ENCODE measurements at places on chromosomes 2 and 18.

DNA sequence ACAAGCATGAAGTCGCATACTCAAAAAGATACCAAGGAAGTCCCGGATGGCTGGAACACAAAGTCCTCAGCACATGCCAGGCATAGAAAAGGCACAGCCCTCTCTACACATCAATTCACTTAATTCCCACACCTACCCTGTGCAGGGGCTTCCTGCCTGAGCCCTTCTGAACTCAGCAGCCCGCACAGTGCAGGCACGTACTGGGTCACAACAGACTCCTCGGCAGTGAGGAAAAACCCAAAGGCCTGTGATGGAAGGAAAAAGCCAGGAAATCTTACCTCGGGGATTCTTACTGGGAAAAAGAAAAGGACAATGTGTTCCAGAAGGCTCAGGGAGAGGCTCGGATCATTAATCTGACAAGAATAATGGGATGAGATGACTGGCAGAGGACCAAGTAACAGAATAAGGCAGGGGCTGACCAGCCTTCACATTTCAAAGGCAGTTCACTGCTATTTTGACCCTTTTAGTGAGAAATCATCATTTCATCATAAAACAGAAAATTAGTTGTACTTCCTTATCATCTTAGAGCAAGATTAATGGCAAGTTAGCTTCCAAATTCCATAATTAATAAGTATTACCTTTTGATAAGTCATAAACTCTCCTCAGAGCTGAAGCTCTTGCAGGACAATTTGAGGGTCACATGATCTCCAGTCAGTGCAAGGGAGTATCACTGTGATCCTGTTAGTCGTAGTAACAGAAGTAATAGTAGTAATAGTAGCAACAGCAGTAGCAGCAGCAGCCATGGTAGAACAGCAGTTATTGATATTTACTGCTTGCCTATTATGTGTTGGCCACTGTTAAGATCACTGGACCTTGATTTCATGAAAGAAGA is 87.4 kb downstream of the STK39 start:
- no peak for DNase-seq

DNA sequence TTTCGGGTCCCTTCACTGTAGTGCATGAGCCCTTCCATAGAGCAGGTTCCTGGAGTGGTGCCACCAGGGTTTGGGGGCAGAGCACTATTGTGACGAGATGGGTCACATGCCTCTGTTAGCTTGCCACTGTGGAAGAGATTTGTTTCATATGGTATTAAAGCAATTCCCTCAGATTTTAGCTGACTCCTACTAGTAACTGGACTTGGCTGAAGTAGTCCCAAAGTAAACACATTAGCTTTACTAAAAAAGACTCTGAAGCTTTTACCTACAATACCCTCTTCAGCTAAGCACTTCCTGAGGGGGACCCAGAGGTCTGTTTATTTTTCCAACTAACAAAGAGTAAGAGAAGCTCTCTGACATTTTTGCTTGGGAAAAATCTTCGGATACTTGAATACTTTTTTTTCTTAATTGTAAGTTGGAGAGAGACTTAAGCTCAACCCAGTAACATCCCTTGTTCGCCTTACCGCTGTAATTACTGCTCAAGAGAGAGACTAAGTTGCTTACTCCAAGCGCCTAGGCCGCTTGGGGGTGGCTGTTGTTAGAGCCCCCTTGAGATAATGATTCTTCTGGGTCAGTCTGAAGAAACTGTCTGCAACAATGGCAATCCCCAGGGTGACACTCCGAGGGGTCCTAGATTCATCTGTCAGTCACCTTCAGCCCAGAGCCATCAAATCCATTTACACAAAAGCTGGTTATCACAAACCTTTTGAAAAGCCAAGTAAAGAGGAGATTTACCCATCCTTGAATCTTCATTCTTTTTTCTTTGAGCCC is 177.4 kb downstream of the FIGN start:
- DNase-seq: no peak

GRCh38 chr2:220590476-220590875 is 963.0 kb downstream of the SLC4A3 start:
- no peak for DNase-seq

DNA sequence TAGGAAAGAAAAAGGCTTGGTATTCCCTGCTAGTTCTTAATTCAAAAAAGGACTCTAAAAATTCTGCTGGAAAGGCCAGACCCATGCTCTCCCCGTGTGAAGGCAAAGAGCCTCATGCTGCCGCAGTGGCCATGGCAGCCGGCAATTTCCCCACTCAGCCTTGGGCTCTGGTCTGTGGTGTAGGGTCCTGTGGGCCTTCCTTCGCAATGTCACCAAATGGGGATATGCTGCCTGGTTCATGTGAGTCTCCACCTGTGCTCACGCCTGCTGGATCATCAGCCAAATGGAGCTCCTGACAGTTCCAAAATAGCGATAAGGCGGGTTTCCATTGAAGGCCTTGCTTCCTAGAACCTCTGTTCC is 282.8 kb upstream of the ATP5MC3 start:
- DNase-seq: no peak

GRCh38 chr2:165219481-165219880 is 15.6 kb upstream of the SCN3A start:
- DNase-seq: no peak

- DNase-seq: no peak
These were observed 87.8 kb upstream of the SLC66A3 start for GRCh38 chr2:11067221-11068078.

GRCh38 chr18:4587204-4587603 is 132.1 kb upstream of the DLGAP1 start:
- DNase-seq: no peak

DNA sequence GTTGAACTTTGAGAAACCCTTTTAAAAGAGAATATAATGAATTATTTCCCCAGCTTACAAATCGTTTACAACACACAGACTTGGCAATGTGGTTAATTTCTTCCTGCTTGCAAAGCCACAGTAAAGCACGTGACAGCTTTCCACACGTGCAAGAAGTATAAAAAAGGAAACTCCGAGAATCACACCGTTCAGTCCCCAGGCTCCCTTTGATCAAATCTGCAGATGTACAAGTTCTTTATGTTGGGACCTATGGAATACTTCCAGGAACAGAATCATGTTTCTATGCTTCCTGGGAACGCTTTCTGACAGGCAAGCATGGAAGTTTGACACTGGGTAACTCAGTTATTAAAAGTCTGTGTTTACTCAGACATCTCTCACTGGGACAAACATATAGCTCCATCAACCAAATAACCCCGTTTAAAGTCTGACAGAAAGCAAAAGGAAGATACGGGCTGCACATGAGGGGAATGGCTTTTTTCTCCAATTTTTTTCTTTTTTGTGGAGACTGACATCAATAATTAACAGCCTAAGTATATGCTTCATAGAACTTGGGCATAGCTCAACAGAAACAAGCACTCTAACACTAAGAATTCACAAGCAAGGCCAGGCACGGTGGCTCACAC is 134.8 kb downstream of the EIPR1 start:
- no peak for DNase-seq

GRCh38 chr2:126527836-126528490 is 128.0 kb upstream of the GYPC start:
- peak; percentile 66 for DNase-seq

- no peak for DNase-seq
These were observed 231.7 kb downstream of the ARL6IP6 start for GRCh38 chr2:152950126-152950525.

- DNase-seq: no peak
These were observed 4.0 kb upstream of the INPP1 start for GRCh38 chr2:190339394-190339793.

- no peak for DNase-seq
These were observed 98.3 kb downstream of the KLF7 start for GRCh38 chr2:207067473-207067872.

DNA sequence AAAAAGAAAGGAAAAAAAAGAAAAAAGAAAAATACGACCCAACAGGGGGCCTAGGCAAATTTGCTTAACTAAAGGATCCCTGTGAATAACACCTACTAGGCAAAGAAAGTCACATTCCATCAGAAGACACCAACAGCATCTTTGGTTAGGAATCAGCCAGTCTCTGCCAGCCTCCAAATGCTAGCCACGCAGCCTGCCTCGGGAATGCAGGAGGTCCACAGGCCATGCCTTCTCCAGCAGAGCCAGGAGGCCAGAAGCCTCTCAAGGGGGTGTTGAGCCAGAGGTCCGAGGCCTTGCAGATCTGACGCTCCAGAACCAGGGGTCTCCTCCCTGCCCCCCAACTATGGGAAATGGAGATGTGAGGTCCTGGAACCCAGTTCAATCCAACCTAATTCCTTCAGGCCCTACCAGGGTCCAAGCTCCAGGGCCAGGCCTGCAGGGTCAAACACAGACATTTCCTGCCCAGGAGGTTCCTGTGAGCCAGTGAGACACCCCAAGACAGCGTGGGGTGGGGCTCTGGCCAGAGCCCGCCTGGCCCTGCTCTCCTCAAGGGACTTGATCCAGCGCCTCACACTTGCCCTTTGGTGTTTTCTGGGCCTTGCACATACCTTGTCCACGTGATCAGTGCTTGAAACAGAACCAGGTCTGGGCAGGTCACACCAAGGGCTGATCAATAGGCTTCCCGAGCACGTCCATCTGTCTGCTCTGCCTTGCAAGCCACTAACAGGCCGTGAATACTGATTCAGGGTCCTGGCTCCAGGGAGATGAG is 289.6 kb upstream of the ID2 start:
- no peak for DNase-seq

GRCh38 chr2:71064754-71065621 is 3.5 kb upstream of the NAGK start:
- DNase-seq: no peak

GRCh38 chr2:174967691-174968260 is 37.4 kb downstream of the CHN1 start:
- DNase-seq: no peak

DNA sequence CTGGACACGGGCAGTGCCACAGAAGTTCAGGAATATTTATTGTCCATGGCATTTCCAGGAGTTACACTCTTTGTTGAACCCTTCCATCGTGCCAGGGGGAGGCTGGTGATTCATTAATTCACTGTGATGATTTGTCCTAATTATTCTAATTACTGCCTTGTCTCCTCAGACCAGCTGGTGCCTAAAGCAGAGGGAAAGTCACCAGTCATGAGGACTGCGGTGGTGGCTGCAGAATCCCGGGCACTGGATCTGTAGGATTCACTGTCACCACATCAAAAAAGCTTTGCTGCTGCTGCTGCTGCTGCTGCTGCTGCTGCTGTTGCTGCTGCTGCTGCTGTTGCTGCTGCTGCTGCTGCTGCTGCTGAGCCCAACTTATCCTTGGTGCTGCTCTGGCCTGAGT is 908.2 kb downstream of the TSN start:
- no peak for DNase-seq

GRCh38 chr2:68263632-68264031 is 11.3 kb upstream of the PPP3R1 start:
- DNase-seq: no peak

DNA sequence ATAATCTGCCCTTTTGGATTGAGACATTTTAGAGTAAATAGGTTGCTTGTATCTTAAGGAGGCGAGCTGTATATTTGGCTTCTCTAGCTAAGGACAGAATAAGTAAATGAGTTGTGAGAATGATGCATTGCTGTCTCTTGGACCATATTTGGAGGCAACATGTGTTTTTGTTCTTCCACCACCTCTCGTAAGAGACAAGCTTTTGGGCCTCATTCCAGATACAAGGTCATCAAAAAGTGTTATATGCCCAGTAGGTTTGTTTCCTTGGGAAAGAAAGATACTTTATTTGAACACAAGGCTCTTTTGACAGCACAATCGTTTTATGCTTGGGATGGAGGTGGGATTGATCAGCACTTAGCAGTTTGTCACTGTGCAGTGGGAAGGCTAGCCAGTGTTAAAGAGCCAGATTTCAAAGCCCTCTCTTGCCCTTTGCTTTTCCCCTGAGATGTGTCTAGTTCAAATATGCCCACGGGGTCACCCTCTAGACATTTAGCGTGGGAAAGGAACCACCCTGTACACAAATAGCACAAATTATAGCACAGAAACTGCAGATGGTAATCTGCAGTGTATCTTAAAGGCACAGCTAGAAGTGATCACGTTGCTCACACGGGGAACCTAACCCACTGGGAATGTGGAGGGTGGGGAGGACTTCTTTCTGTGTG is 131.3 kb downstream of the MAP4K4 start:
- DNase-seq: no peak

DNA sequence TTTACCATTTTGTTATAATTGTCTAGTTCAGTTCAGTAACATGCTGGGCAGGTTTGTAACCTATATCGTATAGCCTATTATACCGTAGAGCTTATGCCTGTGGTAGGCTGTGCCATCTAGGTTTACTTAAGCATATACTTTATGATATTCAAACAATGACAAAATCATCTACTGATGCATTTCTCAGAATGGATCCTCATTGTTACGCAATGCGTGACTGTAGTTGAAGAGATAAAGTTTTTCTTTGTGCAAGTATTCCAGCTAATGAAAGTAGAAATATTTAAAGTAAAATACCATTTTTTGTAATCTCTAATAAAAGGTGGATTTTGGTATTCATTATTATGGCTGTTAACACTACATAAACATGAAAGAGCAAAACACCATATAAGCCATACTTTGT is 100.2 kb downstream of the LRRTM4 start:
- DNase-seq: no peak

- DNase-seq: no peak
These were observed 529.2 kb upstream of the ID2 start for GRCh38 chr2:8152392-8153257.

DNA sequence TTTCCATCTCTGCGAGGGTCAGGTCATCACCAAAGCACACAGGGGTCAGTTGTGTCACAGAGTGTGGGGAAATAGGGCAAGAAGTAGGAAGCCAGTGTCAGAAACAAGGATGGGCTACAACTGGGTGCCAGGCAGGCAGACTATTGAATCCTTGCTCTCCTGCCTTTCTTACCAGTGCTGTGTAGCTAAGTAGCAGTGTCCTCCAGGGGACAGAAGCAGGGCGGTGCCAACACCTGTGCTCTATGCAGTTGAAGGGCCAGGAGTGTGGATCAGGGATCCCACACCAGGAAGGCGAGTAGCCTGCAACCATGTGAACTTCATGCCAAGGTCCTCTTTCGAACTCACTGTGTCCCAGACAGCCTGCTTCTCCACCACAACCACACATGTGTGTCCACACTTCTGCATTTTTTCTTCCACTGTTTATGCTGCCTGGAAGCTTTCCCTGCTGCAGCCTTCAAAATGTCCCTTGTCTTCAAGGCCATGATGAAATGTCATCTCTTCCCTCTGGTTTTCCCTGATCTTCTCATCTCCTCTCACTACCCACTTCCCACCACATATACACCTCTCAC is 25.4 kb upstream of the REG3G start:
- no peak for DNase-seq

DNA sequence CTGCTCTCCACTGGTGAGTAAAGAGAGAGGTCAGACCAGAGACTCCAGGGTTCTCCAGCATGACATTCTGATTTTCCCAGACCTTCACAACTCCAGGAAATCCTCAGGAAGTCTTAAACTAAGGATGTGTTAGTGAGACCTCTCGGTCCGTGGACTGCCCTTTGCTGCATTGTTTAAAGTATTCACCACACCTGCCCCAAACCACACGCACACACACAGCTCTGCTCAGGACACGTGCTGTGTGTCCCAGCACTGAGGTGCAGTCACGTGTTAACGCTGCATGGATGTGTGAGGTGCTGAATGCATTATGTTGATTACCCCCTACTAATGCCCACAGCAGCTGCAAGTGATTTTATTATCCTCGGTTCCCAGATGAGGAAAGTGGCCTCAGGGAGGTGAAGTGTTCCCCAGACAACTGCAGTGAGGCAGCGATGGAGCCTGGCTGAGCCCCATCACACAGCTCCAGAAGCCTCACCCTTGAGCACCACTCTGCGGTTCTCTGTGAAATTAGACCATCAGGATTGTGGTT is 68.4 kb downstream of the TRAPPC12 start:
- DNase-seq: no peak

- no peak for DNase-seq
These were observed 23.2 kb upstream of the ACSL3 start for GRCh38 chr2:222837643-222838056.

- no peak for DNase-seq
These were observed 145.0 kb upstream of the PELI1 start for GRCh38 chr2:64289251-64289650.
